ENCODE measurements at places on chromosomes 7 and 10.

DNA sequence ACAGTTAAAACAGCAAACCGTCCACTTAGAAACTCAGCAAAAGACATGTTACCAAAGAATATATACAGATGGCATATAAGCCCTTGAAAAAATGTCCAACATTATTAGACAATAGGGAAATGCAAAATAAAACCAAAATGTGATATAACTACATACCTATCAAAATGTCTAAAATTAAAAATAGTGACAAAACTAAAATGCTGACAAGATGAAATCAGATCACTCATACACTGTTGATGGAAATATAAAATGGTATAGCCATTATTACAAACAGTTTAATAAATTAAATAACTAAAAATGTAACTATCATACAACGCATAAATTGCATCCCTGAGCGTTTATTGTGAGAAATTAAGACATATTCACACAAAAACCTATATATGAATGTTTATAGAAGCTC lies 939.7 kb upstream of the ZWINT start:
- no peak for DNase-seq

GRCh38 chr10:28732091-28732490 lies 54.8 kb downstream of the BAMBI start:
- no peak for DNase-seq

DNA sequence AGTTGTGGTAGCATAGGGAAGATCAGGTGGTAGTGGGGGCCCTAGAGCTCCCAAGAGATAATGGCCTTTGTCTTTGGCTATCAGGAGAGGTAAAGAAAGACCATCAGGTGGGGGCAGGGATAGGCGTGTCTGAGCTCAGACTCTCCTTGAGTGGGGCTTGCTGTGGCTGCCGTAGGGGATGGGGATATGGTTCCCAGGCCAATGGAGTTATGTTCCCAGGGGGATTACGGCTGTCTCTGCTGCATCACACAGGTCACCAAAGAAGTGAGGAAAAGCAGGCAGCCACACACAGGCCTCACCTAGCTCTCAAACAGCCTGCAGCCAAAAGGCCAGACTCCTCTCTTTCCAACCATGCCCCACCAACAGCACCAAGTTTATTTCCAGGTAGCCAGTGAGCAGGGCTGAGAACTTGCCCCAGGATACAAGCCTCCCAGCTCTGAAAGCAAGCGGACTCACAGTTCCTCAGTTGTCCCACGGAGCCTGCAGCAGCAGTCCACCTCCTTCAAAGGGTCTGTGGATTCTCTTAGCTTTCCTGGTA lies 37.6 kb upstream of the C1QL3 start:
- DNase-seq: no peak

GRCh38 chr10:49089557-49090188 lies 25.6 kb downstream of the VSTM4 start:
- DNase-seq: no peak

DNA sequence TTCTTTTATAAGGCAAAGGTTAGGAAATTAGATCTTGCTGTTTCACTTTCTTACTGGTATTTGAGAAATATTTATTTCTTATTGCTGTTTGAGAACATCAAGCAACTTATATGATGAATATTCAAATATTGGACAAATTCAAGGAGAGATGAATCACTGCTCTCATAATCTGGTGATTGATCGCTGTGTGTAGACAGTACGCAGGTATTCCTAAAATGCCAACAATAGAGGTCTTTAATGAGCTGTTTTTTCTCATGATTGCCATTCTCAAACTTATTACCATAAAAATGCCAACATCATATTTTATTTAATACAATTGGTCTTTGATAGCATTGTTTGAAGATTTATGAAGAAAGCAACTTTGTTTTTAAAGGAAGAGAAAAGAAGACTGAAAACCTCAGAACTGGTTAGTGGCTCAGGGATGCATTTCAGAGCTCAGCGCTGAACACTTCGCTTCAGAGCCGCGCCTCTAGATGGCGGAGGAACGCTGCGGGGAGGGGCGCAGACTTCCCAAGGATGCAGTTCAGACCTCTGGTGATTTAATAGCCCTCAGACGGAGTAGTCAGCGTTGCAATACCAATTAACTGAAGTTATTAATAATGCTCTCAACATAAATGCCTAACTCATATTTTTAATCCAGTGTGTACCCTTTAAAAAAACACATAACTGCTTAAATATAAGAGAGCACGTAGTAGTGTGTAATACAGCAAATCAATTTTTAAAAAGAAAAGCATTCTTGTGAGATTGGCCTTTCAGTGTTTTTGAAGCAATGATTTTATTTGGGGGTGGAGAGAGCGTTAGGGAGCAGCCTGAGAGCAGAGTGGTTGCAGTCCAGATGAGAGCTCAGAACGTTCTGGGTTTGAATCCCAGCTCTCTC lies 38.5 kb upstream of the STEAP4 start:
- no peak for DNase-seq

- DNase-seq: no peak
Measured at GRCh38 chr10:102596506-102596971, 47.7 kb upstream of the TRIM8 start.

DNA sequence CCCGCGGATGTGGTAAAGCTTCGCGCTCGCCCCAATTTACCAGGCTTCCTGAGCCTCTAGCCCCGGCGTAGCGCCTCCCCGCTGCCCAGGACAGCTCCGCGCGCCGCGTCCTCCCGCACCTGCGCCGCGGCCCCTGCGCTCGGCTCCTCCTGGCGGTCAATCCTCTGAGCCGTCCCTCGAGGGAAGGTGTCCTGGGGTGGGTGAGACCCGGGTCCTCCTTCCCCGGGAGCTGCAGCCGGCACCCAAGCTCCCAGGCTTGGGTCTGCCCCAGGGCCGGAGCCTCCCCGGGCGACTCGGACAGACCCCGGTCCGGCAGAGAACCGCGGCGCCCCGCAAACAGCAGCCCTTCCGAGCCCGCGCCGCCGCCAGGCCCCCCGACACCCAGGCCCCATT lies 512 bp downstream of the OSBPL3 start:
- peak; percentile 36 for DNase-seq

- DNase-seq: no peak
Measured at GRCh38 chr10:100697070-100697469, 48.3 kb upstream of the PAX2 start.

- no peak for DNase-seq
Measured at GRCh38 chr10:78727728-78728127, 341.0 kb upstream of the ZMIZ1 start.

GRCh38 chr10:14625192-14625631 lies 149.5 kb downstream of the FAM107B start:
- no peak for DNase-seq

DNA sequence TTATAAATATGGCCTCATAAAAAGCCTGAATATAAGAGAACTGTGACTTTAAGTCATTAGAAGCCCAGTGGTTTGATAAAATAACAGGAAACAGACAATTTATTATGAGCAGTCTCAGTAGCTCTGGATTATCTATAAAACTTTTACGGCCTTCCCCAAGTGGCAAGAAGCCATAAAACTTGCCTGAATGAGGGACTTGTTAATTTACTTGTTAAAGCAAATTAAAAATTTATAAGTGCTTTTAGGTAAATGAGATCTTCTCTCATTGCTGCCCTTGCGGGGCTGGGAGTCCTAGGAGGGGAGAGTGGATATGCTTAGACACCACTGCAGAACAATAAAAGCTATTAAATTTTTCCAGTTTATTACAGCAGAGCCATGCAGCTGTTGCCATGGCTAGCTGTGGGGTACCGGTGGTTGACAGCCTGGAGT lies 499.9 kb downstream of the AUTS2 start:
- no peak for DNase-seq

GRCh38 chr7:128947854-128948253 lies 10.1 kb downstream of the IRF5 start:
- DNase-seq: no peak

GRCh38 chr10:65534771-65535170 lies 1391.1 kb upstream of the LRRTM3 start:
- no peak for DNase-seq

- no peak for DNase-seq
Measured at GRCh38 chr10:97307441-97307840, 11.6 kb upstream of the FRAT1 start.

GRCh38 chr10:73456187-73456890 lies 23.0 kb upstream of the MSS51 start:
- no peak for DNase-seq

DNA sequence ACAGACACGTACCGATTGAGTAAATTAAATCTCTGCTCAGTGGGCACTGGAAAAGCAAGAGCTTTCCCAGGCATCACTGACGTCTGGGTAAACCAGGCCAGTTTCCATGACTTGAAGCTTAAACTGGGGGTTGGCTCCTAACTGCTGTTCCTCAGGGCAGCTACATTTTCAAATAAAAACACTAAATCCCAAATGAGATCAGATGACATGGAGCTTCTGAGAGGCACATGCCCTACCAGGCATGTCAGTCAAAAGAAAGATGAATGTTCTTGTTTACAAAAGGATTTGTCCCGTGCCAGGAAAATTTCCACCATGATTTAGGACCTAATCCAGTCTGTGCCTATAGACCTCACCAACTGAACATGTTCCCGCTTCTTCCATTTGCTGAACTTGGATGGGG lies 220.2 kb downstream of the KCNMA1 start:
- no peak for DNase-seq

GRCh38 chr10:60316029-60316428 lies 73.6 kb downstream of the ANK3 start:
- no peak for DNase-seq

Measured in T1000 (cell line).